ENCODE measurements at places on chromosomes 12 and 14. TPM values are rescaled to one million over a fixed set of nuclear protein-coding genes. Genes with fewer than 3 reads are reported as not detected.

- DNase-seq = no peak
Observed at GRCh38 chr12:42786400-42787148, 197.0 kb upstream of the PRICKLE1 start.

FBLN5 gene
- 77.7 TPM for polyA plus RNA-seq

- DNase-seq = no peak
Observed at GRCh38 chr14:100323942-100324307, 786 bp downstream of the SLC25A47 start.

DNA sequence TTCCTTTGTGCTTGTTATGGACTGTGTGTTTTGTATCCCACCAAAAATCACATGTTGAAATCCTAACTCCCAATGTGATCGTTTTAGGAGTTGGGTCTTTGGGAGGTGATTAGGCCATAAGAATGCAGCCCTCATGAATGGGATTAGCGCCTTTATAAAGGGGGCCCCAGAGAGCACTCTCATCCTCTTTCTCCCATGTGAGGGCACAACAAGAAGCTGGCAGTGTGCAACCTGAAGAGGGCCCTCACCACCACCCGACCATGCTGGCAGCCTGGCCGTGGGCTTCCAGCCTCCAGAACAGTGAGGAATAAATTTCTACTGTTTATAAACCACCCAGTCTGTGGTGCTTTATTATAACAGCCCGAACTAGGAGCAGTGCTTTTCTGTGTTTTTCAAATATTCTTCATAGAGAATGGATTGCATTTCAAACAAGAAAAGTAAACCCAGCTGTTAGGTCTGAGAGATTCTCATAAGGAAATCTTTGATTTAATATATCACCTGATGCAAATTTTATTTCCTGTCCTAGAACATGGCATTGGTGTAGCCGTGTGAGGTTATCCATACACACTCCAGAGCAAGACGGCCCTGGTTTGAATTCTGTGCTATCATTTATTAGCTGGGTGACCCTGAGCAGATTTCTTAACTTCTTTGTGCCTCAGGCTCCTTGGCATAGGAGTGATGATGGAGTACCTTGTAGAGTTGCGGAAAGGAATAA is 27.8 kb downstream of the HSPB8 start:
- no peak for DNase-seq

DNA sequence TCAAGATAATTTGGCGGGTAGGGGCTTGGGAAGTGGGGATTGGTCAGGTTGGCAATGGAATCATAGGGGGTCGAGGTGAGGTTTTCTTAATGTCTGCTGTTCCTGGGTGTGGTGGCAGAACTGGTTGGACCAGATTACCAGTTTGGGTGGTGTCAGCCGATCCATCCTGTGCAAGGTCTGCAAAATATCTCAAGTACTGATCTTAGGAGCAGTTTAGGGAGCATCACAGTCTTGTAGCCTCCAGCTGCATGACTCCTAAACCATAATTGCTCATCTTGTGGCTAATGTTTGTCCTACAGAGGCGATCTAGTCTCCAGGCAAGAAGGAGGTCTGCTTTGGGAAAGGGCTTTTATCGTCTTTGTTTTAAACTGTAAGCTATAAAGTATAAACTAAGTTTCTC is 868.4 kb downstream of the DIO2 start:
- no peak for DNase-seq

GRCh38 chr12:30191696-30192455 is 408.1 kb upstream of the TMTC1 start:
- DNase-seq = no peak

DNA sequence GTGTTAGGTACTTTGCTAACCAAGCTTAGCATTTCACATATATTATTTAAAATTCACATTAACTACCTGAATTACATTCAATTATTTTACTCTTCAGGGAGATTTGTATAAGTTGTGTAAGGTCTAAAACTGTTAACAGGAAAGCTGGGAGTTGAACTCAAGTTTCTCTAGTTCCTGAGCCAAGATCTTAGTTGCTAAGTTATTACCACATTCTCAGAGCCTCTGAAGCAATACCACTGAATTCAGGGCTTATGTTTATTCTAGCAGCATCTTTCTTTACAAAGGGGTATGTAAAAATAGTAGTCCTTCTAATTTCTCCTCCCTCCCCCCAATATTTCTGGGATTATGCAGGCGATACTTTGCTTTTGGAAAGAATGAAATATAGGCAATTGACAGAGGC is 786.8 kb downstream of the DIO2 start:
- no peak for DNase-seq

DNA sequence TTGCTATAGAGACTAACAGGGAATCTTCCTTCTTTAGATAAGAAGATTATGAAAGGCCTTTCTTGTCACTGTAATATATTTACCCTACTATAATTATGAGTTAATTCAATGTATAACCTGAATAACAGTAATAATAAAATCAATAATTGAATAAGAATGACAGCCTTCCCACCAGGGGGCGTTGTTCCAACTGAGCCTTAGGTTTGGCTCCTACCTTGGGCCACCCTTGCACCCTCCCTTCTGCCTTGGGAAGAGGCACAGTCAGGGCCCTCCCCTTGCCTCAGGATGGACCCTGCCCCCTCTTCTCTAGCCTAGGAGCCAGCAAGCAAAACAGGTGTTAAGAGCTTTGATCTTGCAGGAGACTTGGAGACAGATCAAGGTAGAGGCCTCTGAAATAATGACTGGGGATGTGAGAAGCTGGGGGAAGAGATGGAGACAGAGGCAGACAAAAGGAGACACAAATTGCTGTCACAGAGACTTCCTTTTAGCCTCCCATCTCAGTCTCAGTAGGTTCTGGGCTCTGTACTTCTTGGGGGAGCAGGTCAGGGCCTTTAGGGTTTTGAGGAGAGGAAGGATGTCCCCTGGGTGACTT is 40.1 kb upstream of the CISTR start:
- no peak for DNase-seq

DNA sequence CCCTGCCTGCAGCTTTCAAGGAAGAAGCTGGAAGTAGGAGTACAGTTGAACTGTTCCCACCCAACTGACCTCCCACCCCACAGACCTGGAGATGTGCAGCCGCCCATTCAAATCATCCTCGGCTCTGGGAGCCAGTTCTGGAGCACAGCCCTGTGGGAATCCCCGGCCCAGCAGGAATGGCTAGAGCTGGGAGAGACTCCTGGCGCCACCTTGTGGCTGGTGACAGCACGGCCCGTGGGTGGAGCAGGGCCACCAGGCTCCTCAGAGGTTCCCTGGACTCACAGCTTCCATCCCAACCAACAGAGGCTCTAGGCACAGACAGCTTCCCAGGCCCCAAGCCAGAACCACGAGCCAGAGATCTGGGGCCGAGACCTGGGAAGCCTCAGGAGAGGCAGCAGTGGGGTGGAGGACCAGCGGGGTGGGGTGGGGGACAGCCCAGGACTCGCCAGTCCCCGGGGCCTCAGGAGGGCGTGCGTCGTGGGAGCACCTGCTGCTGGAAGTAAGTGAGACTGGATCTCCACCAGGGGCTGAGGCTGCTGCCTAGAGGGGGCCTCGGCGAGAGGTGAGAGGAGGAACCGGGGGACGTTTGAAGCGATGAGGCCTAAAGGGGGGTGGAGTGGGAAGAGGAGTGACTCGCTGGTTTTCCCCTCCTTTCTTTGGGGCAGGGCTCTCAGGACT is 43.4 kb downstream of the RNF34 start:
- peak; percentile 40 for DNase-seq

RIPK3 gene
- polyA plus RNA-seq = 3.6 TPM

DNA sequence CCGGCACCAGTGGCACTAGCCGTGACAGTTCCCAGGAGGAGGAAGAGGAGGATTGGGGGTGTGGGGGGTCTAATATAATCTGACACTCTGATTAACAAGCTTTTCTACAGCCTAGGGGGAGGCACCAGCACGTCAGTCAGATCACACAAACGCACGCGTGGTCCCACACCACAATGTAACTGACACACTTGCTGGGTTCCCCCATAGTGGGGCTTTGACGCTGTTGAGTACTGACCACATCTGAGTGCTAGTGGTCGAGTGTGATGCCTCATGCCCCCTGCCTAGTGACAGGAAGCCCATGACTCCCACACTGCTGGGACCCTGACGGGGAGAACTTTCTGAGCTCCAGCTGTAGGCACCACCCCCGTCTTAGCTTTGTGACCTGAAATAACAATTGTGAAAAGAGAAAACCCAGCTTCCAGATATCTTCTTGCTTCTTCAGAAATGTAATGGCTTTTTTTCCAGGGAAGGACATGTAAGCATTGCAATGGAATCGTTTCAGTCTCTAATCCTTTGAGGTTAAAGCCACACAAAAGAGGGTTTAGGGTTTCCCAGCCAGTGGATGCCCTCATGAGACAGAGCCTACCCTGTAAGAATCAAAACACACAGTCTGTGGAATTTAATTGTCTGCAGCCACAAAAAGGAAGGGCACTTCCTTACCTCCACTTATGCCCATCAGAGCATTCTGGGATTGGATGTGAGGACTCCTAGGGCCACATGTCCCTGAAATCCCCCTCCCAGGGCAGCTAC is 183.9 kb downstream of the PIWIL1 start:
- DNase-seq = no peak

GRCh38 chr12:5308216-5308615 is 123.7 kb upstream of the NTF3 start:
- DNase-seq = no peak

GRCh38 chr12:62712681-62713573 is 222.0 kb downstream of the PPM1H start:
- DNase-seq = no peak

DNA sequence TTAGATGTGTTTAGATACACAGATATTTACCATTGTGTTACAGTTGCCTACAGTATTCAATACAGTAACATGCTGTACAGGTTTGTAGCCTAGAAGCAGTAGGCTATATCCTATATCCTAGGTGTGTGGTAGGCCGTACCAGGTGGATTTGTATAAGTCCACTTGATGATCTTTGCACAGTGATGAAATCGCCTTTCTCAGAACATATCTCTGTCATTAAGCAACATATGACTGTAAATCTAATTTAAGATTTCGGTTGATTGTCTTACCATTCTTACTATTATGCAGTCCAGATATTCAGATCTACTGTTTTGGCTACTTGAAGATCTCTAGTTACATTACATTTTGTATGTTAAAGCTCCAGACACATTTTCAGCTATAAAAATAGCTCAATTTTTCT is 39.8 kb downstream of the ERC1 start:
- no peak for DNase-seq

DNA sequence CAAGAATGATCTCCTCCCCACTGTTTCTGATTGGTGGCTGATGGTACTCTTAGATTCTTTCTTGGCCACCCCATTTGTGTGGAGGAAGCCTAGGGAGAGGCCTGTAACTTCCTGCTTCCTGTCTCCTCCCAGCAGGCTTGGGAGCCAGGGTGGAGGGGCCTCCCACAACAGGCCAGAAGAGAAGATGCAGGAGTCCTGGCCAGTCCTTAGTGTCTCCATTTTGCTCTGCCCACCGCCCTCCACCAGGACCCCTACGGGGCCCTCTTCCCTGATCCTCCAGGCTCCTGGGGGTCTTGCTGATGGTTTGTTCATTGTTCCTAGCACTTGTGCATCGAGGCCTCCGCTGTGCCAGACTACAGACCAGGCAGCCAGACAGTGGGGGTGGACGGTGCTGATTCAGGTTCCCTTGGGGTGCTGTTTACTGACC is 6.8 kb downstream of the TSPAN9 start:
- DNase-seq = no peak

CAMKK2 gene
- 40.7 TPM for polyA plus RNA-seq

- peak; percentile 18 for DNase-seq
Observed at GRCh38 chr12:88946372-88946997, 366.2 kb upstream of the KITLG start.

DNA sequence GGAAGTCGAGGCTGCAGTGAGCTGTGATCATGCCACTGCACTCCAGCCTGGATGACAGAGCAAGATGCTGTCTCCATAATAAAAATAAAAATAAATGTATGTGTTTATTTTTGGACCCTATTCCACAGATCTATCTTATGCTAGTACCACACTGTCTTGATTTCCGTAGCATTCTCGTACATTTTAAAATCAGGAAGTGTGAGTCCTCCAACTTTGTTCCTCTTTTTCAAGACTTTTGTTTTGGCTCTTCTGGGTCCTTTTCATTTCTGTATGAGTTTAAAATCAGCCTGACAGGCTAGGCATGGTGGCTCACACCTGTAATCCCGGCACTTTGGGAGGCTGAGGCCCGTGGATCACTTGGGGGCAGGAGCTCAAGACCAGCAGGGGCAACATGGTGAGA is 25.8 kb downstream of the DAO start:
- no peak for DNase-seq

- no peak for DNase-seq
Observed at GRCh38 chr12:11688831-11689230, 39.4 kb downstream of the ETV6 start.

CMA1 gene
- polyA plus RNA-seq = 0.49 TPM

RAB15 gene
- 27.7 TPM for polyA plus RNA-seq

NKX2-1 gene
- polyA plus RNA-seq = 148 TPM

STAC3 gene
- polyA plus RNA-seq = 2.9 TPM

DNA sequence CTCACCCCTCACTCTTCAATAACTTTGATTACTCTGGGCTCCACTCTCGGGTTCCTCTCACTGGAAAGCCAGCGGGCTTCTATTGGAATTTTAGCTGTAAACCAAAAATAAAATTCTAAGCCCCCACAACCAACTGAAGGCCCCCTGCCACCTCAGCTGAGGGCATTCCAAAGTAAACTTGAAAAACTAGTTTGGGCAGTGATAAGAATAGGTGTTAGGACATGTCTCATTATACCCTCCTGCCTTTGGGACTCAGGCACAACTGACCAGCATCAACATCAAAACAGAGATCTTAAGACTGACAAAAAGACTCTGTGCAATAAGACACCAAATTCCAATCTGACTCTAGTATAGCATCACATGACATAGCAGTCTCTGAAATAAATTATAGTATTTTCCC is 11.9 kb upstream of the TSPAN9 start:
- DNase-seq = no peak

All from right lung (tissue), 10 donors.